ENCODE measurements at places on chromosomes 2 and 18.

GRCh38 chr2:112162956-112163355 is 24.8 kb downstream of the FBLN7 start:
- DNase-seq, result no peak

DNA sequence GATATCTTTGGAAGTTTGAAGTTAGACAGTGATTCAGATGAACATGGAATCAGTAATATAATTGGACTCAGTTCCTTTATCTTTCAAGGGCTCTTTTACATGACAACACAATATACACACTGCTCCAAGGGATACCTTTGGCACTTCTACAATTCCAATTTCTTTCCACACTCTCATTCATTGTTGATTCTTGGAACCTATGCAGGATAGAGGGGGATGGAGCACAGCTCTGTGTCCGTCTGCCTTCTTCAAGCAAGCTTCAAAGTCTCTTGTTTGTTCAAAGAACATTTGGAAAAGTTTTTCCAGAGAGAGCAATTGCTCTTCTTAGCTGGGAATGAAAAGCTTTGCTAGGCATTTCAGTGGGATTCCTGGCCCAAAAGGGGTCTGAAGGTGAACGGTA is 276.2 kb upstream of the ZEB2 start:
- DNase-seq, result no peak

DNA sequence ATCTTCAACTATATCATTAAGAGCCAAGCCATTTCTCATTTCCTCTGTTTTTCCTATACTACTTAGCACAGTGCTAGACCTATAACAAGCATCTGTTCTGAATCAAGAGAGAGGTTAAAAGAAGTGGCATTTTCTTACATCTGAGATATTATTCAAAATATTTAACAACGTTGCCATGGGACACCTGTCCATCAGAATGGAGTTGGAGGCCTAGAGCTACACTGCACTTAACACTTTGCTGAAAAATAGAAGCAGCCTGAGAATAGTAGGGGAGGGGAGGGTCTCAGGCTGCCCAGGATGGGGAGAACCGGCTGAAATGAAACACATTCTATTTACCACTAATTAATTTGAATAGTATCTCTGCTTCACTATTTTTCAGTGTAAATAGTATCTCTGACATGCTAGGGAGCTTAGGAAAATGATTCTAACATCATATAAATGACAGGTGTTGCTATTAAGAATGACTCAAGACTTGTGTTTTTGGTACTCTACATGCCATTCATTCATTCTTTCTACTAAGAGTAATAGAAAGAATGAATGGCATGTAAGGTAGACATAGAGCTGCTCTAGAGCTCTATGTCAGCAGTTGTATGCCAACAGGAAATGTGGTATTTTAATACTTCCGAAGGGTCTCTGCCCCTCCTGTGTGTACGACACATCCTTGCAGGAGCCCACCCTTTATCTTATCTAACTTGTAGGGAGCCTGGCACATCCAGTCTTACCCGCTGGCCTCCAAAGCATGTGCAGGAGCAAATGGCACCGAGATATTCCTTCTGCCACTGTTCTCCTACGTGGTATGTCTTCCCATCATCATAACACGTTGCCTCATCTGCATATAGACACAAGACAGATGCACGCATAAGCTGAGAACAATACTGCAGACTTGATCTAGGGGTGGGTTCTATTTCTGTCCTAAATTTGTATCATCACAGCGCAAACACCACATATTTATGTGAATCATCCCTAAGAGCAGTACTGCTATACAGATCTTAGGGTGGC is 52.6 kb downstream of the ATIC start:
- no peak for DNase-seq

- DNase-seq, result no peak
Measured at GRCh38 chr18:57242285-57242684, 95.4 kb downstream of the BOD1L2 start.

GRCh38 chr2:176100547-176101140 is 1.0 kb downstream of the HOXD12 start:
- DNase-seq, result no peak

- no peak for DNase-seq
Measured at GRCh38 chr18:78393086-78393862, 586.3 kb upstream of the SALL3 start.

- DNase-seq, result no peak
Measured at GRCh38 chr2:33607905-33608304, 8.8 kb upstream of the FAM98A start.

GRCh38 chr2:70645733-70646419 is 92.2 kb upstream of the TGFA start:
- DNase-seq, result no peak

- DNase-seq, result peak; percentile 65
Measured at GRCh38 chr2:190583507-190584337, 49.2 kb upstream of the NEMP2 start.

GRCh38 chr2:216557820-216558219 is 59.2 kb downstream of the RPL37A start:
- no peak for DNase-seq

Measured in NCI-H345 (cell line).